ENCODE measurements at places on chromosomes 6 and 20.
A peak's percentile ranks its signal among the peaks of the same experiment; 100 is the strongest.

DNA sequence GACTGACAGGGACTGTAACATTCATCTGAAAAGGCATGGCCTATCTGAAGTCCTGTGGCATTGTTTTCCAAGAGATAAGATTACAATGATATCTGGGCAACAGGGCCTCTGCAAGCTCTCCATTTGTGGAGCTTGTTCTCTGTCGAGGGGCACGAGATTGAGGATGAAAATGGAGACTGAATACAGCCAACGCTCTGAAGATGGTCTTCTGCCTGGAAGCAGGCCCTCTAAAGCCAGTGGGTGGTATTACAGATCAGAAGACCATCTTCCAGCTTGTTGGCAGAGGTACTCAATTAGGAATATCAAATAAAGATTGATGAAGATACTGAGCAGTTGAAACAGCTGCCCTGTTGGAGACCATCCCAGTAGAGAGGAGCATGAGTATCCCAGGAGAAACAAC lies 288.2 kb downstream of the CENPW start:
- peak; percentile 30 for DNase-seq

DNA sequence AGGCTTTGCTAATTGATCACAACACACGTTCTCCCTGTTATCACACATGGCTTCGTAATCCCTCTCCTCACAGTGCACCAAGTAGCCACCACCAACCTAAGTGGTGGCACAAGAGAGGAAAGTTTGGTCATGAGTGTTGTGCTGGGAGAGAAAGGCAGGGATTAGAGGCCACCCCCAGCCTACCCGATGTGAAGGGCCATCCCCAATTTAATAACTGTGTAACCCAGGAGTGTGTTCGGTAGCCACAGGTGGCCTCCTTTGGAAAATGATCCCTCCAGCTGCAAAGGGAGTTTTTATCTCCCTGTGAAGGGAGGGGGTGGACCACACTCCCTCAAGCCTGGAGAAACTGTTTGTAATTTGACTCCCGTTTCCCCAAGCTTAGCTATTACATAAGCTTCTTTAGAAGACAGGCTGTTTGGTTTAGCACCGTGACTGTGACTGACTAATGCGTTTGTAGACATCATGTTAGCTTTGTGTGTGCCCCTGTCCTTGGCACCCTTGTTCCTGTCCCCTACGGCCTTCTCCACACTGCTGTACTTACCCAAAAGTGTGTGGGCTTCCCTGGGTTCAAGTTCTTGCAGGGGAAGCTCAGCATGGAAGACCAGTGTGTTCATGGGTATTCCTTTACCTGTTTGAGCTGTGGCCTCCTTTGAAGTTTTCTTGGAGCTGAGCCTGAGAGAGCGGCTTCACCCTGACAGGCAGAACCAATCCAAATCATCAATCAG lies 20.6 kb downstream of the PPP1R16B start:
- DNase-seq = peak; percentile 83

- DNase-seq = no peak
Measured at GRCh38 chr6:151018046-151018445, 152.5 kb downstream of the MTHFD1L start.

DNA sequence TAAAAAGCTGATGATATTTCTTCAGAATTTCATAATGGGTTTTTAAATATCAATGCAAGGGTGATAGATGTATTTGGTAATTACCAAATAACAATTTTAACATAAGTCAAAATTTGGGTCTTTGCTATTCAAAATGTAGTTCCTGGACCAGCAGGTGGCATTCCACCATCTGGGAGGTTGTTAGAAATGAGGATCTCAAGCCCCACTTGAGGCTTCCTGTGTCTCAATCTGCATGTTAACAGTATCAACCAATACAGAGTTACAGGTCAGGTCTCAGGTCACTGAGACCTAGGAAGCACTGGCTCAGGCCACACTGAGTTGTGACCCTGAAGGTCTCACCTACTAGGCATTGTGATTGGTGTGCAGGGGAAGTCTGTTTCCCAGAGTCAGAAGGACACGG lies 57.2 kb upstream of the MTRF1L start:
- peak; percentile 44 for DNase-seq

GRCh38 chr20:31806564-31807355 lies 12.4 kb upstream of the MYLK2 start:
- DNase-seq = peak; percentile 6

GRCh38 chr20:63519668-63520503 lies 679 bp upstream of the PPDPF start:
- no peak for DNase-seq

DNA sequence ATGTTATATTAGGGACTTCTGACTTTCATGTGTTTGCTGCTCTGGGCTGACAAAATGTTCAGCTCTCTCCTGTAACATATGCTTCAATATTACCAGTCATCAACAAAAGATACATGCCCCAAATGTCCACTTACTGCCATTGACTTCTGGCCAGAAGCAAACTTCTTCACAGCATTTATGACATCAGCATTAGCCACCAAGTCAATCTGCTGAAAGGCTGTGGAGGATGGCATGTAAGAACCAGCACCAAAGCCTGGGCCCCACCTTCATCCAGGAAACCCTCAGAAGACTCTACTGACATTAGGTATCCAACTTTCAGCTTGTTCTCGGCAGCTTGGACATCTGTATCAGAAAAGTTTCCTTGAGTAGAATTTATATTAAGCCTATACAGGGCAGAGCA lies 595.5 kb downstream of the COL12A1 start:
- DNase-seq = no peak

DNA sequence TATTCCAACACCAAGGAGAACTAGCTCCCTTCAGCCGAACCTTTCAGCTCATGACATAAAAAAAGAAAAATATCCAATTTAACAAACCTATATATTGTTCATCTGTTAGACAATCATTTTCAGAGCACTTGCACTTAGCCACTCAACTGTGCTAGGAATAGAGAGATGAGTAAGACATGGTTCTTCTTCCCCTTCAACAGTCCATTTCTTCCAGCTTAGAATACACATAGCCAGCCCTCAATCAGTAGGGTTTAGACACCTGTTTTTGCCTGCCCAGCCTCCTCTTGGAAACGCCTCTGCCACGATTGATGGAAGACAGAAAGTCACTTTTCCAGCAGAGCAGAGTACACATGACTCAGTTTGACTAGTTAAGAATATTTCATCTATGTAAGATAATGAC lies 21.8 kb downstream of the ADNP start:
- DNase-seq = no peak

DNA sequence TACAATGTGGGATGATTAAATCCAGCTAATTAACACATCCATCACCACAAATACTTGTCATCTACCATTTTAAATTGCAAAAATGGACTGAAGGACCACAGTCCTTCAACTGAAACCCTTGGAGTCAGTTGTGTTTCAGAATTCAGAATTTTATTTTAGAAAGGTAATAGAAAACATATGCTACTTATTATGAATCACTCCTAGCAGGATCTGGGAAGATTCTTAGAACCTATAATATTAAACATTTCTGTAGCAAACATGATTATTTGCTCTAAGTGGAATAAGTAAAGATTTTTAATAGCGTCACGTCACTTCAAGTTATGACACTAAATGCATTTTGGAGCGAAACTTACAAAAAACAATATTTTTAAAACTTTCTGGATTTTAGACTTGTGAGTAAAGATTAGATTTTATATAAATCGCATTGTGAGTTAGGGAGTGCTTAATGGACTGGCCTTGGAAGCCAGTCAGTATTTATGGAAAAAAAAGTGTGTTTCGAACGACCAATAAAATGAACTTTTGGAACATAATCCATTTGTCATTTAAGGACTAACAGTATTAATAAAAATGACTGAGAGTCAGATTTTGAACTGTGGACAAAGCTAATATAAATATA lies 71.8 kb upstream of the PHACTR2 start:
- DNase-seq = no peak

- DNase-seq = no peak
Measured at GRCh38 chr6:128161839-128162238, 261.0 kb upstream of the THEMIS start.

DNA sequence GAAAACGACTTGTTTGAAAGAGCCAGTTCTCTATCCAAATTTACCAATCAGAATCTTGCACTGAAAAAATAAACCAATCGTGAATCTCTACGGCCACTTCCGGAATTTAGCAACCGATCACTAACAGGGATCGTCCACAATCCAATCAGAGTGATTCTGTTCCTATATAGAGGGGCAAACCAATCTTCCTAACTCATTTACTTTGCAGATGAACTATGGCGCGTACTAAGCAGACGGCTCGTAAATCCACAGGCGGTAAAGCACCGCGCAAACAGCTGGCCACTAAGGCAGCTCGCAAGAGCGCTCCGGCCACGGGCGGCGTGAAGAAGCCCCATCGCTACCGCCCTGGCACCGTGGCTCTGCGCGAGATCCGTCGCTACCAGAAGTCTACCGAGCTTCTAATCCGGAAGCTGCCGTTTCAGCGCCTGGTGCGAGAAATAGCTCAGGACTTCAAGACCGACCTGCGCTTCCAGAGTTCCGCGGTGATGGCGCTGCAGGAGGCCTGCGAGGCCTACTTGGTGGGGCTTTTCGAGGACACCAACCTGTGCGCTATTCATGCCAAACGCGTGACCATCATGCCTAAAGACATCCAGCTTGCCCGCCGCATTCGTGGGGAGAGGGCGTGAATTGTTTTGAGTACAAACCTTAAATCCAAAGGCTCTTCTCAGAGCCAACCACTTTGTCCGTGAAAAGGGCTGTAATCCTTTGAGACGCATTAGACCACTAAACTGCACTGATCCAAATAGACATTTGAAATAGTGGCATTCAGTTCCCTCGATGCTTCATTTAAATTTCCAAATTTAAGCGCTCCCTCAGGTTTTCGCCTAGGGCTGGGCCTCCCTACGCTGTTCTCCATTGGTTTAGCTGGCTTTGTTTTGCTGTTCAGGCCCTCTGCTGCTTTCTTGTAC lies 138.0 kb downstream of the HFE start:
- no peak for DNase-seq

- peak; percentile 96 for DNase-seq
Measured at GRCh38 chr6:57316581-57317059, 810 bp upstream of the PRIM2 start.

DNA sequence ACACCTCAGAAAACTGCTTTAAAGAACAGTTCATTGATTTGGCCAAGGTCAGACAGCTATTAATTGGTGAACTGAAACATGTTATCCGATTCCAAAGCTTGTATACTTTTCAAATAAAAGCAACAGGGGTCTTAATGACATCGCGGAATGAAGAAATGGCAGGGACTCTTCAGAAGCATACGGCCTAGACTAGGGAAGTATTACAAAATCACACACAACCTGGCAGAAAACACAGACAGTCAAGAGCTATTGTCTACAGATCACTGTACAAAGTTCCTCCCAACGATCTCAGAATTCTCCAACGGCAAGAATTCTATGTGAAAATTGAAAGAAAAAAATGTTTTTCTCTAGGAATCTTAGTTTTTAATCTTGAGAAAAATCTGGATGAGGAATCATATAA lies 105.5 kb downstream of the PTPRK start:
- DNase-seq = no peak

- no peak for DNase-seq
Measured at GRCh38 chr6:74606582-74607071, 599.2 kb downstream of the COL12A1 start.

DNA sequence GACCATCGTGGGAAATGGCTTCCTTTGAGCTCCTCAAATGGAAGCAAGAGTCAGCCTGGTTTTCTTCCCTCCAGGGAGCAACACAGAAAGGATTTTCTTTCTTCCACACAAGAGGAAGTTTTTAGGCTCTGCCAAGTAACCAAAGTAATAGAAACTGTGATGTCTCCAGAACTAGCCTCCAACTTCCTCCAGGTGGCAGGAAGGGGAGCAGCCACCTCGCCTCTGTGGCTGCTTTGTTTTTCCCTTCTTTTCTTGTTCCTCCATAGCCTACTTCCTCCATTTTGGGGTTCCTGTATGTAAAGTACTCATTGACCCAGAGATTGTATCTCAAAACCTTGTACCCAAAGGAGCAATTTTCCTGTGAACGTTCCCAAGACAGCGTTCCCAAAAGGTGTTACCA lies 32.7 kb upstream of the CCR6 start:
- no peak for DNase-seq

GRCh38 chr6:97019315-97019714 lies 94.8 kb downstream of the KLHL32 start:
- no peak for DNase-seq

- no peak for DNase-seq
Measured at GRCh38 chr20:44522841-44523240, 971 bp upstream of the SERINC3 start.

DNA sequence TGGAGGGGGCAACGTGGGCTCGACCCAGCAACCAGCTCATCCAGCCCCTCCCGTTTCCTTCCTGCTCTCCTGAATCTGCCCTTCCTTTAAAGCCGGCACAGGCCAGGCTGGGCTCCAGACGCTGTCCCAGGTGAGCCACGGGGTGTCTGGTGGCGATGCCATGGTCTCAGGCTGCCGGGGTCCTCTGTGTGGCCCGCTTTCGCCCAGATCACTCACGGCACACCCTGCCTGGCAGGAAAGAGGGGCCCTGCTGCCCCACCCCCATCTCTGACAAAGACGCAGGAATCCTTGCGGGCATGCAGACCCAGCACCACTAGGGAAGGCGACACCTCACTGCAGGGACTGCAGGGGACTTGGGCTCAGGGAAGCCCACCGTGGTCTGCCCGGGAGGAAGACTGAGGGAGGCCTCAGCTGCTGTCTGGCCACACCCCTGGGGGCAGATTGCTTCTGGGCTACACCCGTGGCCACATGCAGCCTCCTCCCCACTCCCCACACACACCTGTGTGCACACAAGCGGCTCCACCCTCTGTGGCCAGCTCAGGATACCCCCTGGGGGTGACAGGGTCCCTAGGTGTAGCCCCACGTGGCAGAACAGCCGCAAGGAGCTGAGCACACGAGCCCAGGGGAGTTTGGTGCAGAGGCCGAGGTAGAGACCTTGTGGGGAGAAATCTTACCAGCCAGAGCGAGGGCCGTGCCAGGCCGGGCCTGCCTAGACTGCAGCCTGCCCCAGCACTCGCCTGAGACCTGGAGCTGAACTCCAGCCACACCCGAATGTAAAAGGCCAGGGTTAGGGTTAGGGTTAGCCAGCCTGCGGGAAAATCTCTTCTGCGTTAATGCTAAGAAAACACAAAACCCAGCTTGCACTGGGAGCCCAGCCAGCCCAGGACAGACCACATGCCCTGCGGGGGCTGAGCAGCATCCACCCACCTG lies 104.6 kb downstream of the DLL1 start:
- no peak for DNase-seq

- peak; percentile 20 for DNase-seq
Measured at GRCh38 chr6:7639427-7639826, 49.4 kb downstream of the SNRNP48 start.

GRCh38 chr20:51810155-51811041 lies 8.1 kb upstream of the SALL4 start:
- no peak for DNase-seq

DNA sequence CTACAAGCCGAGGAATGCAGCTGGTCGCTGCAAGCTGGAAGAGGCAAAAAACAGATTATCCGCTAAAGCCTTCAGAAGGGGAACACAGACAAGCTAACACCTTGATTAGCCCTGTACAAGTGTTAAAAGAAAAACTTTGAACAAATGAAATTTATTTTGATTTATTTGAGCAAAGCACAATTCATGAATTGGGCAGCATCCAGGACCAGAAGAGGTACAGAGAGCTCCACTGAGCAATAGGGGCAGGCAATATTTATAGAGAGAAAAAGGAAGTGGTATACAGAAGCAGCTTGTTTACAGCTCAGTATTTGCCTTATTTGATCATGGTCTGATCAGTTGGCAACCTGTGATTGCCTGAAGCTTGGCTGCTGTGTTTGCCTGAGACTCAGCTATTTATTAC lies 17.6 kb downstream of the HLA-DOB start:
- DNase-seq = peak; percentile 30

GRCh38 chr6:134123666-134124208 lies 71.3 kb upstream of the SLC2A12 start:
- DNase-seq = peak; percentile 92
